NCI-H1436 treated with DMSO at 0.1 percent for 48 hours (cell line): ENCODE measurements at places on chromosomes 7 and 10.
A peak's percentile ranks its signal among the peaks of the same experiment; 100 is the strongest.

DNA sequence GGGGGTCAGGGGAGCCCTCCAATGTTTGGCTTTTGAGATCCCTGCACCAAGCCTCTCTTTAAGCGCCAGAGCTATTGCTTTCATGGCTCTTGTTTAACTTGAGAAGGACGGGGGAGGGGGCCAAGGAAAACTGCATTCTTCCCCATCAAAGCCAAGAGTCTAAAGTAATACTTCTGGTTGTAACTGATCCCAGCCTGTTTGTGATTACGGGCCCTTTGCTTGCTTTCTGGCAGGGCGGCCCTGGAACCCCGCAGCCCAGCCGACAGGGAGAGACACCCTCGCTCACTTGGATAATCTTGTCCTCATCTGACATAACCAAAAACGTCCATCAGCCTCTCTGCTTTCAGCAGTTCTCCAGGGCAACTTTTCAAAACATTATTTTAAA is 154.7 kb downstream of the NEURL1 start:
- DNase-seq, result no peak

DNA sequence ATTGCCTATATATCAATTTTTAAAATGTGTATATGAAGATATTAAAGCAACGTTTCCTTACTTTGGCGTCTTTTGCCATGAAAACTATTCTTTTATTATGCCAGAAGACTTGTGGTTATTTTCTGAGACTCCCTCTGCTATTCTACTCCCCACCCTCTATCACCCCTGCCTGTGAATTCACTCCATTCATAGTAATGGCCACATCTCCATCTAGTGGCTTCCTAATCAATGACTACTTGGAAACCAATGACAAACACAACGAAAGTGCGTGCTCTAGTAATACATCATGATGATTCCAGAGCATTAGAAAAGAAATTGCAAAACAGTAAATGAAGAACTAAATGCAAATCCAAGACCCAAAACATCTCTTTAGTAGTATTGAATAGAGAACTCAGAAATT is 186.7 kb upstream of the HGF start:
- DNase-seq, result no peak

GRCh38 chr7:158007697-158008257 is 579.8 kb downstream of the PTPRN2 start:
- DNase-seq, result no peak

- no peak for DNase-seq
These were observed 109.4 kb downstream of the WDFY4 start for GRCh38 chr10:48794074-48794473.

- DNase-seq, result no peak
These were observed 10.7 kb upstream of the SLIT1 start for GRCh38 chr10:97196223-97197029.

DNA sequence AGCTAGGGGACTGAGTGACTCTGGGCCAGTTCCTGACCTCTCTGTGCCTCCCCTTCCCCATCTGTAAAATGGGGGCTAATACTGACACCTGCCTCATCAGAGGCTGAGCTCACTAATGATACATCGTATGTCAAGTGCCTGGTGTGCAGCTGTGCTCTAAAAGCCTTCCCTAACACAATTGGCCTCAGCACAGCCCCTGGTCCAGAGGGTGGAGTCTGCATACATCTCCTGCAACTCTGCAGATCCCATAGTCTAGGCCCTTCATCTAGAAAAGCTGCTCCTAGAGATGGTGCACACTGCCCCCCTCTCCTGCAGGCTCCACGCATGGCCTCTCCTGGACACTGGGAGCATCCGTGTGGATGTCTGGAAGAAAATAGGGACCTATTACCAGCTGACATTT is 255.0 kb downstream of the RPS24 start:
- DNase-seq, result no peak

DNA sequence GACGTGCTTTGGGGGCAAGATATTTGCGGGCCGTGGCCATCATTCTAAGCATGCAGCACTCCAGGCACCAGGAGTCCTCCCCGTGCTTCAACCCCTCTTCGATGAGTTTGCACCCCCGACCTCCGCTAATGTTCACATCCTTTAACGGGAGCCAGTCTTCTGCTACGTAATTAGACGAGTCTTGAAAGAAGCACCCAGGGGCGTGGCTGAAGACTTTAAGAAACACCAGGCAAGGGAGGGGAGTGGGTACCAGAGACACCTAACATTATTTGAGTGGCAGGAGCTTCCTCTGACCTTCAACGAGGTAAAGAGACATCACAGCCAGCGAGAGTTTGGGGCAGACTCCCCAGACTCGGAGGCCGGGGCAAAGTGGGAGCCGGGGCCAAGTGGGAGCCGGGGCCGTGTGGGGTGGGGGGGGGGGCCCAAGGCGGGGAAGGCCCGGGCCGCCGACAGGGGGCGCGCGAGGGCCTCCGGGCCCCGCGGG is 31.1 kb upstream of the TOMM7 start:
- DNase-seq, result no peak

- no peak for DNase-seq
These were observed 68.9 kb upstream of the CARD11 start for GRCh38 chr7:3112479-3113134.

- DNase-seq, result no peak
These were observed 370.1 kb downstream of the PRPF18 start for GRCh38 chr10:13956826-13957225.

DNA sequence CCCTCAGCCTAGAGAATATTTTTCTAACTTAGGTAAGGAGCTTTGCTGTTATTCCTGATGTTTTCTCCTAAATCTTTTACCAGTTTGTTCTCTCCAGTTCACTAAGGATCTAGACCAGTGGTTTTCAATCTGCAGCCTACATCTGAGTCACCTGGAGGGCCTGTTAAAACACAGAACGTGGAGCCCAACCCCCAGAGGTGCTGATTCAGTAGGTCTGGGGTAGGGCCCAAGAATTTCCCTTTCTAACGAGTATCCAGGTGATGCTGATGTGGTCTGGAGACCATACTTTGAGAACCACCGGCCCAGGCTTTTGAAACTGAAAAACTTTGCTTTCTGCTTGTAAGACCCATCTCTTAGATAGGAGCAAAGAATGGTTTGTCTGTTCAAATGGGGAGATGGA is 51.2 kb upstream of the KMT2E start:
- DNase-seq, result no peak

GRCh38 chr7:77184463-77184862 is 15.2 kb downstream of the FGL2 start:
- DNase-seq, result no peak

DNA sequence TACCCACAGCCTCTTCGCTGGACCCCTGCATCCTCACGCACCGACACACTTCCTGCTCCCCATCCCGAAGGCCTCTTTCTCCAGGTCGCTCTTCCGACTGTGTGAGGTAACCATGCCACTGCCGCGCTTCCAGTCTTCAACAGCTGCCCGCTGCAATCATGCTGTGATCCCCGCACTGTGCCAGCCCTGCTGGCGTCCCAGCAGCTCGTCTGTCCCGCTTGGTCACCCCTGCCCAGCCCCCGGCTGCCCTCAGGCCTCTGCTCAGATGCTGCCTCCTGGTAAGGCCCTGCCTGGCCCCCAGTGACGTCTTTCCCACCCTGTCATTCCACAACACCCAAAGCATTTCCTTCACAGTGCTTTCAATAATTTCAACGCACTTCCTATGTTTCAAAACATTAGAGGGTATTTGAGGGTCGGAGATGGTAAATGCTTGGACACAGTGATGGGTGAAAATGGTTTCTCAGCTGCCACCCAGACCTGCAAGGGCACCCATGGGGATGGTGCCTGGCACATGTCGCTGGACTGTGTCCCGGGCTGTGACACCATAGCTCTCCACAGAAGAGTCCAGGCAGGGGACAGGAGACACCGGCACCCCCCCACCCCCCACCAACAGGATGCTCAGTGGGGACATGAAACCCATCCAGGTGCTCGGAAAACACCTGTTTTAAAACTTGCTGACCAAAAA is 125.2 kb downstream of the MAD1L1 start:
- no peak for DNase-seq

DNA sequence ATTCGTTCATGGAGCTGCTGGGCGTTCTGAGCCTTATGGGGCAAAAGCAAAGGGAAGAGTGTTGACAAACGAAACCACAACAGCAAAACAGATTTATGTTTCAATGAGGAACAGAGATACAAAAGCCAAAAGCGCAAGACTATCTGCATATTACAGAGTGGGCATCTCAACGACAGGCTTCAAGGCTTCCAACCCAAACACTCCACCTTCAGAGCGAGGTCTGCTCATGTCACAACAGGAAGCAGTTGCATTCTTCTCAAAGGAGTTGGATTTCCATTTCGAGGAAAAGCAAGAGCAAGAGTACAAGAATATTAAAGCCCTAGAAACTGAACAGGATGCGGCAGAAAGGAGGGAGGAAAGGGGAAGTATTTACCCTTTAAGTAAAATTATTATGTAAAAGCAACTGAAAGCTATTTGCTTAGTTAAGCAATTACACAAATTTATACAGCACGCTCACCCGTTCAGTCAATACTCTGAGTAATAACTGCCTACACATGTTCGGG is 189.3 kb downstream of the ELMO1 start:
- no peak for DNase-seq

- no peak for DNase-seq
These were observed 6.6 kb downstream of the PWWP2B start for GRCh38 chr10:132403511-132404168.

DNA sequence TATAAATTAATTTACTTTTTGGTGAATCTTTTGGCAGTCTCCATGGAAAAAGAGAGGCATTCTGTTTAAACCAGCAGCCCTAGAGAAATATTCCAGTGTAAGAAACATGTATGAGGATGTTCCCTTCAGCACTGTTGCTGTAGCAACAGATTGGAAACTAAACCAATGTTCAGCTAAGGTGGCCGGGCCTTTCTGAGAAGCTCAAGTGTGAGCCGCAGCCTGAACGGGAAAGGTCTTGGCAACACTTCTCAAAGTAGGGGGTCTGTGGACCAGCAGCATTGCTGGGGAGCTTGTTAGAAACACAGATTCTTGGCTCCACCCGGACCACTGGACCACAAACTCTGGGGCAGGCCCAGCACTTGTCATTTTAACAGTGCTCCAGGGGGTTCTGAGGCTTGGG is 36.2 kb downstream of the RAMP3 start:
- no peak for DNase-seq

DNA sequence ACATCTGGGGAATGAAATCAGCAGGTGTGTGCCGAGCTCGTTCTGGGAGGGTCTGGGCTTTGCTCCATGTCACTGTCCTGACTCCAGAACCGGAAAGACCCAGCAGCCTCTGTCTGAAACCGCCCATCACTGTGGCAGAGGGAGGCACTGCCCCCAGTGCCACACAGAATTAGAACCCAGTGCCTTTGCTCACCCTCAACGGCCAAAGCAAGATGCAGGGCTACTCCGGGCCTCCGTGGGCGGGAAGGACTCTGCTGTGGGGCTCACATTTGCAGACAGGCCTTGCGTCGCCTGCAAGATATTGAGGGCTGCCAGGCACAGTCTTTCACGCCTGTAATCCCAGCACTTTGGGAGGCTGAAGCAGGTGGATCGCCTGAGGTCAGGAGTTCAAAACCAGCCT is 219.2 kb upstream of the PPP2R2D start:
- DNase-seq, result no peak

- no peak for DNase-seq
These were observed 32.7 kb downstream of the VWA2 start for GRCh38 chr10:114271779-114272167.

DNA sequence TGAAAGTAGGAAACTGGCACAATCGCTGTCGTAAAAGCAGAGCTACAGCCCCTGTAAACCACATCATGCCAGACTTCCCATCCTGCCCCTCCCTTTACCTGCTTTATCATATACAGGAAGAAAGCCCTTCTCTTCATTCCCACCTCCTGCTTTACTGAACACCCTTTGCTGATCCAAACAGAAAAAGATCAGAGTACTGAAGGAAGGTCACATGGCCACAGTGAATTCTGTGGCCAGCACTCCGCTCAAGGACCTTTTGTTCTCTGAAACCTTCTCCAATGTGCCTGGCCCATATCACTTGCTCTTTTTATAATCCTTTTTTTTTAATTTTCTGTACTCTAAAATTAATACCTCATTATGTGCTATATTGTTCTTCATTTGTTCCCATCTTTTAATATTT is 108.8 kb upstream of the LRGUK start:
- no peak for DNase-seq

- DNase-seq, result no peak
These were observed 181.8 kb upstream of the MDFIC start for GRCh38 chr7:114740095-114740494.

DNA sequence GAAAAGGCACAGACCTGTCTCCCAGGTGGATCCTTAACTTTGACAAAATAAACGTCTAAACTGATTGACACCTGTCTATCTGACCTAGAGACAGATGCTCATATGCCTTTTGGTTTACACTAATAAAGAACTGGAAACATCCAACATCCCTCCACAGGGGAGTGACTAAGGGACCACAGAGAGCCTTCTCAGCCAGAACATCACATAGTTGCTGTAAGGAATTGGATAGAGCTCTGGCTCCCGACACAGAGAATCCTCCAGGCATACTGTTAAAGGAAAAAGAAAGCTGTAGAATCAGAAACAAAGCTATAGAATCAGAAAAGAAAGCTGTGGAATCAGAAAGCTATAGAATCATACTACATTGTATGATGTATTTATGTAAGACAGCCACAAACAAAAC is 258.8 kb downstream of the STK31 start:
- no peak for DNase-seq

DNA sequence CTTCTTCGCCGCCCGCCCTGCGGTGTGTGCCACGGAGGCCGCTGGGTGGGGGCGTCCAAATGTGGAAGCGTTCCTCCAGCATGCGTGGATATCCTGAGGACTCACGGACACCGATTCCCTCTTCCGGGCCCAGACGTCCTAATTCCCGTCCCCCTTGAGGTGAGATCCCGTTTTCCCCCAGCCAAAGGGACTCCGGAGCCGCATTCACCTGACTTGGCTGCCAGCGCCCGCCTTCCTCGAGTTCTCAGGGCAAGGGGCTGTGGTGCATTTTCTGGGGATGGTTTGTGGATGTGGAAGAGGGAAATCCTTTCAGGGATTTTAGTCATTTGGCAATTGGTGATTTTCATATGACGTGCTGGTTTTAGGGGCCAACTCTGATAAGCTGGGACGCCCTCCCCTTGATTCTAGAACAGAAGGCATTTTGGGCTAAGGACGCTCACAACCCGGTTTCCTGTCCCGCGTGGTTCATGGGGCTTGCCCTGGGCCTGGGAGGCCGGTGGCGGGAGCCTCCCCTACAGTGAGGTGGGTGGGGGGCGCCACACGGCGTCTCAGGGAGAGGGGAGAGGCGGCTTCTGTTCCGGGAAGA is 165.4 kb downstream of the ACTR3B start:
- no peak for DNase-seq

GRCh38 chr10:73758704-73759511 is 14.7 kb downstream of the SEC24C start:
- DNase-seq, result peak; percentile 16

- no peak for DNase-seq
These were observed 546.7 kb upstream of the LRRN3 start for GRCh38 chr7:110544194-110544593.

DNA sequence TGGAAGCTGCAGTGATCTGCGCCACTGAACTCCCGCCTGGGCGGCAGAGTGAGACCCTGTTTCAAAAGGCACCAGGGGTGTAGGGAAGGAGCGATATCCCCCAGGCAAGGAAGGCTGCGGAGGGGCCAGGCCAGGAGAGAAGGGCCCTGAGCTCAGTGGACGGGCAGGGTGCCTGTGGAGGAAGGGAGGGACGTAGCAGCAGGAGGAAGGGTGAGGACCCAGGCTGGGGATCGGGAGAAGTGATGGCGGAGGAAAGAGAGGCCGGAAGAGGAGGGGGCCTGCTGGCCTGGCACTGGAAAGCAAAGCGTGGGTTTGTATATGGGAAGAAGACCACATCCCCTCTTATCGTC is 45.6 kb downstream of the ALOX5 start:
- no peak for DNase-seq

- no peak for DNase-seq
These were observed 168.3 kb downstream of the GRID1 start for GRCh38 chr10:86198271-86198670.

- no peak for DNase-seq
These were observed 771 bp upstream of the ADIRF start for GRCh38 chr10:86967481-86967941.
